ENCODE measurements at places on chromosomes 2 and 18.

DNA sequence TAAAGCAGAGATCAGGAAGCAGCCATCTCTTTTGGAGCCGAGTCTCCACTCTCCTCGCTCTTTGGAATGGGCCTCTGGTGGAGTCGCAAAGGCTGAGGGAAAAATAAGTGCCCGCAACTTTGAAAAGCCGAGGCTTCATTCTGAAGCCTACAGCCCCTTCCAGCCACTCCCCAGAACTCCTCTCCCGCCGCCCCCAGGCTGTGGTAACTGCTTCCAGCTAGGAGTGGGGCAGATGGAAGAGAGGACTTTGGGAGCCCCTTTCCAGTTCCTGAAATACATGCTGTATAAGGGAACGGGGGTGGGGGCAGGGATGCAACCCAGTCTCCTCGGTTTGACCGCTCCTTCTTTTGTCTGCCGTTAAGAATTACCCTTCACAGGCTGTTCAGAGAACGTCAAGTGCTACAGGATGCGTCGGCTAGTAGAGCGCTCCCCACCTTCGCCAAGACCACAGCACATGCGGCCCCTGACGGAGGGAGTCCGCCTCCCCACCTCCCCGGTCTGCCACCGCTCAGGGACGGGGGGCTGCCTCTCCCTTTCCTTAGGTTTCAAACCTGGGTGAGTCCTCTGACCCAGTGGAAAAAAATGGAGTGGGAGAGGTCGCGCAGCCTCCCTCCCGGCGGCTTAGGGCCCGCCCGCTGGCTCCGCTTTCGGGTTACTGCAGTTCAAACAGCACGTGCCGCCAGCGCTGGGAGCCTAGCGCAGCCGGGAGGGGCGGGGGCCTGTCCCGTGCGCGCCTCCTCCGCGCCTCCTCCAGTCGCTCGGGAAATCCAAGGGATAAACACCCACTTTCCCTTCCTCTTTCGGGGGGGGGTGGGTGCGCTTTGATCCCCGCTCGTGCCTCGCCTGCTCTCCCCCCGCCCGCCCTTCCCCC is 4.9 kb downstream of the CYP26B1 start:
- DNase-seq = no peak

- DNase-seq = no peak
Observed at GRCh38 chr2:180905002-180905401, 75.4 kb upstream of the UBE2E3 start.

- no peak for DNase-seq
Observed at GRCh38 chr2:121888189-121888557, 132.7 kb downstream of the TSN start.

DNA sequence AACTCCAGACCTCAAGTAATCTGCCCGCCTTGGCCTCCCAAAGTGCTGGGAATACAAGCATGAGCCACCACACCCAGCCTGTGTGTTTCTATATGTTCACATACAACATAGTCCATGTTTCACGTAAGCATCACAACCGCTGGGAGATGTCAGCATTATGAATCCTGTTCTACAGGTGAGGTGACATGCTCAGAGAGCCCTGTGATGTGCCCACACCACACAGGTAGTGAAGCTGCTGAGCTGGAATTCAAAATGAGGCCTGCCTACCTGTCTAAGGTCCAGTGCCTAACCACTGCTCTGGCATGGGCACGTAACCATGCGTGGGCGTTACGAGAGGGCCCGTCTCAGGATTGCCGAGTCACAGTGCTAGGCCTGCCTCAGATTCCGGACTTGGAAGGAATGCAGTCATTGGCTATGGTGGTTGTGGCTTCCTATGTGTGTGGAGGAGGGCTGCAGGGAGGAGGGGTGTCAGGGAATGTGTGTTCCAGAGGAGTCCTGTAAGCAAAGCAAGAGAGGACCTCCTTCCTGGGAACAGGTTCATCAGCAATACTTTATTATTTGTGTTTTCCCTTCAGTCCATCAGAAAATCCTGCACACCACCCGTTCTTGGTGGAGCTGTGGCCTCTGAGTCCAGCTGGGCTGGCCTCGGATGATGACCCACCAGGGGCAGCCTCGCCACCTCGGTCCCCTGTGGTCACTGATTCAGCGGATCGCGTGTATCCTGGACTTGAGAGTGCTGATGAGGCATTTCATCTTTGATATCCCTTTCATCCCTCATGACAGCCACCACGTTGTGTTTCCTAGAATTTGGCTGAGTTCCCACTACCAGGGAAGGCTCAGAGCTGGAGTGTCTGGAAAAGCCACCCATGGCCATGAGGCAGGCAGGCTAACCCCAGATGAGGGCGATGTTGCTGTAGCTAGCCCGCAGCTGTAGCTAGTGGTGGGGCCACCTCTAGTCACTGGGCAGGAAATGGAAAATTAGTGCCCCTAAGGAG is 31.1 kb downstream of the HK2 start:
- no peak for DNase-seq

DNA sequence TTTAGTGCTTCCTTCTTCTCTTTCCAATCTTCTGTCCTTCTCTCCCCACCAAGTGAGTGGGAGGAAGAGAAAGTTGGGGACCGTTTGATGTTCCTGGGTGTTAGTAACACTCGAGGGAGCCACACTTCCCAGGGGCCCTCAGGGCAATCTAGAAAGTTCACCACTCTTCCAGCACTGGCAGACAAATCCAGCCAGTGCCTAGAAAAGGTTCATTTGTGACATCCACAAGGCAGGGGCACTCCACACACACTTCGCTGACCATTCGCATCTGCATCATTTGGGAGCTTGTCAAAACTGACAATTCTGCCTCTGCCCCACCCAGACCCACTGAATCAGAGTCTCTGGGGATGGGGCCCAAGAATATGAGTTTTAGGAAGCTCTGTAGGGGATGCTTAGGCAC is 86.8 kb upstream of the ST3GAL5 start:
- no peak for DNase-seq

DNA sequence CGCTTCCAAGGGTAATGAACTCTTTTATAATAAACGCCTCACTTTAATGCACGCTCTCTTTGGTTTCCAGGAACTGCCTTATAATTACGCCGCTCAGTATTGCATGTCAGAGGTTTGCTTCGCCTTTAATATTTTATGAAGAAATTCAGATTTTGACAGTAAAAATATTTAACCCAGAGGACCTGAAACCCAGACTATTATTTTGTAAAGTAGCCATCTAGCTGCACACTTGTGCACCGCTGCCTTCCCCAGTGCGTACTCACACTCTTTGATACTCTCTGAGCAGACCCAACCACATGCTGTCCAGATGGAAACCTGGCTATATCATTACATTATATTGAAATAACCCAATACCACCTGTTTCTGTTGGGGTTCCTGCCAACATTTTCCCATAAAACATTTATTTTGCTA is 270.1 kb downstream of the C1D start:
- DNase-seq = no peak

DNA sequence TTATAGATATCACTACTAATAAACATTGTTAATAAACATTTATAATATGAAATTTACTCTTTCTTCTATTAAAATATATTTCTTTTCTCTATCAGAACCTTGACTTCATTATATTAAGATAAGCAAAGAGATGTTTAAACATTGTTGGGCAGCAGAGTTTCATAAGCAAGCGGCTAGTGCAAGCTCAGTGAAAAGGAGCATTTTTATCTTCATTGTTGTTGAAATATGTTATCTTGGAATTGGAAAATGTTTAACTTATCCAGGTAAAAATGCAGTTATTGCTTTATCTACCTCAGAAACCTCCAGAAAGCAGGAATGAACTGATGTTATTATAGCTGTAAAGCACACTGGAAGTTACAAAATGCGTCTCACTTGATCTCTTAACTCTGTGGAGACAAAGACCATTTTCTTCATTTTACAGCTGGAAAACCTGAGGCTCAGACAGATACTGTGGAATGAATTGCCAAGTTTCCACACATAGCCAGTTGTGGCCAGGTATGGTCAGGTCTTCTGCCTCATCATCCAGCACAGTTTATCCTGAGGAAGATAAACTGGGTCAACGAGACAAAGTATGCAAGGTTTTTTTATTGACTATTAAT is 934.6 kb upstream of the FAM98A start:
- no peak for DNase-seq

Measured in stimulated activated CD8-positive, alpha-beta memory T cell treated with anti-CD3 and anti-CD28 coated beads, Interleukin-7, amount 100 ng/mL, for 4 hours (primary cell).